M059J (cell line): ENCODE measurements at places on chromosomes 3 and 15.
A peak's percentile ranks its signal among the peaks of the same experiment; 100 is the strongest.

GRCh38 chr3:27345959-27346865, 23.0 kb downstream of the NEK10 start:
- DNase-seq: no peak

DNA sequence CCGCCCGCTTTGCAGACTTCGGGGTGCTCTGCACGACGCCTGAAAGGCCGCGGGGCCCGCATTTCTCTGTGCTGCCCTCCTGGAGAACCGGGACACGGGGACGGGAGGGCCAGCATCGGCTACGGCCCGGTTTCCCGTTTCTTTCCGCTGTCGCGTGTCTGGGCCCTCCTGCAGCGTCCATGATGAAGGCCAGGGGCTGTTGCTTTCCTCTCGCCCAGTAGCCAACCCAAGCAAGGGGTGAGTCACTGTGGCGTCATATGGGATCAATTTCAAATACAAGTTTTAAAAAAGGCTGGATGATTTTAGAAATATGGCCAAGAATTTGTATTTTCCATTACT, 435 bp downstream of the SLC35G2 start:
- DNase-seq: peak; percentile 84

GRCh38 chr3:113242096-113242581, 30.8 kb downstream of the BOC start:
- peak; percentile 94 for DNase-seq

GRCh38 chr3:125401402-125401801, 26.3 kb upstream of the ZNF148 start:
- peak; percentile 47 for DNase-seq

DNA sequence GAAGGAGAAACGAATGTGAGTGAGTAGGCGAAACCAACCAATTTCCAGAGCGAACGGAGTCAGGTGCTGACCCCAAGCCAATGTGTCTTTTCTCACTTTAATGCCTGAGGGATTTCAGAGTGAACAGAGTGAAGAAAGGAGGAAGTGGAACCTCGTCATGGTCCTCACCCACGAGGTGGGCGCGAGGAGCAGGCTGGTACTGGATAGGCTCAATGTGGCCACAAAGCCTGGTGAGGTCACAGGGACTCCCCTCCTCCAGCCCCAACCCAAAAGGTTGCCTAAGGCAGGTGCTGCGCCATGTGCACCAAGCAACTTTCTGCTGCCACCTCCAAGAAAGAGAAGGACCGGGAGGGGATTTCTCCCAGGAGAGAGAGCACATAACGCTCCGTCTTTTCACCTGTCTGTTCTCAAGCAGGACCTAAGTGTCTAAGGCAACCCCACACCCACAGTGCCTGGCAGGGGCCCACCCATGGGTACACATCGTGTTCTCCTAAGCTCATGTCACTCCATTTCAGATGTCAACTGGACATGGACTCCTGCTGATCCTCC, 3.8 kb downstream of the NRROS start:
- no peak for DNase-seq

- DNase-seq: peak; percentile 96
These were observed 57.4 kb downstream of the LRTM1 start for GRCh38 chr3:54870423-54870822.

DNA sequence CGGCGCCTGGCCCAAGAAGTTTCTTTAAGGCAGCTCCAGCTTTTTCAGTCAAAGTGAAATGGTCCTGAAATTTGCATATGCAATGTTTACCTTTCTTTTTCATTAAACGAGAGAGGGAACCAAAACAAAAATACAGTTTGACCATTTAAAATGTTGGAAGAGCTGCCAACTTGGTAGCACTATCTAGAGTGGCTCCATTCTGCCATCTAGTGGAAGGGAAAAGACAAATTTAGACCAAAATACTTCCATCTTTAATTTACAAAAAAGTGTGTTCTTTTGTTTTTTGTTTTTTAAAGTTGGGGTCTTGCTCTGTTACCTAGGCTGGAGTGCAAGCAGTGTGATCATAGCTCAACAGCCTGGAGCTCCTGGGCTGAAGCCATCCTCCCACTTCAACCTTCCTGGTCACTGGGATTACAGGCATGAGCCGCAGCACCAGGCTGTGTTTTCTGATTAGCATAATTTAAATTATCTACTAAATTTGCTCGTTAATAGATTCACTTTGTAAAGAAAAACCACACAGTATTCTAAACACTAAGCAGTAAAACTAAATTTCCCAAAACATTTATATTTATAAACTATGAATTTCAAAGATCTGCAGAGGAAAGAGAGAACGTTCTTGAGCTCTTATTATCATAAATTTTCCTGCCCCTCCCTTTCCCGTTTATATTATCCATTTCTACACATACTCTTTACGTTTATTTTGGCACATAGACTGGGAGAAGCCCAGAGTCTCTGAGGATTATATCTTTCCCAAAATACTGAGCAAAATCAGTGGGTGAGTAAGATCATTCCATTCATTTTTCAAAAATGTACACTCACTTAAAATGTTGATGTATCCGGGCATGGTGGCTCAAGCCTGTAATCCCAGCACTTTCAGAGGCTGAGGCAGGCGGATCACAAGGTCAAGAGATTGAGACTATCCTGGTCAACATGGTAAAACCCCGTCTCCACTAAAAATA, 15.4 kb upstream of the RFC4 start:
- DNase-seq: peak; percentile 73

GRCh38 chr3:141465221-141465620, 21.6 kb upstream of the RASA2 start:
- DNase-seq: no peak

DNA sequence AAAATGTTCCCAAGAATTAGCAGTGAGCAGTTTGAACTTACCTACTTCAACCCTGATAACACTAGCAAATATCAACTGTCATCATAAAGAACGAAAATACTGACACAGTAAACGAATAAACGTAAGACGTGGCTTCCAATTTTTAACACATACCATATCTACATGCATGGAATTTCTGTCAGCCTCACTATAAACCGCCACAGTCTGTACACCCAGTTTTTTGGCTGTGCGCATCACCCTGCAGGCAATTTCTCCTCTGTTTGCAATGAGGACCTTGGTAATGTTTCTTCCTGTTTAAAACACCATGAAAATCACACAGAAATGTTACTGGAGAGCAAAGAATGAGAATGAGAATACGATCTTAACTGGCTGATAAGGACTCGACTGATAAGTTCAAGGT, 7.0 kb downstream of the MCCC1 start:
- no peak for DNase-seq

DNA sequence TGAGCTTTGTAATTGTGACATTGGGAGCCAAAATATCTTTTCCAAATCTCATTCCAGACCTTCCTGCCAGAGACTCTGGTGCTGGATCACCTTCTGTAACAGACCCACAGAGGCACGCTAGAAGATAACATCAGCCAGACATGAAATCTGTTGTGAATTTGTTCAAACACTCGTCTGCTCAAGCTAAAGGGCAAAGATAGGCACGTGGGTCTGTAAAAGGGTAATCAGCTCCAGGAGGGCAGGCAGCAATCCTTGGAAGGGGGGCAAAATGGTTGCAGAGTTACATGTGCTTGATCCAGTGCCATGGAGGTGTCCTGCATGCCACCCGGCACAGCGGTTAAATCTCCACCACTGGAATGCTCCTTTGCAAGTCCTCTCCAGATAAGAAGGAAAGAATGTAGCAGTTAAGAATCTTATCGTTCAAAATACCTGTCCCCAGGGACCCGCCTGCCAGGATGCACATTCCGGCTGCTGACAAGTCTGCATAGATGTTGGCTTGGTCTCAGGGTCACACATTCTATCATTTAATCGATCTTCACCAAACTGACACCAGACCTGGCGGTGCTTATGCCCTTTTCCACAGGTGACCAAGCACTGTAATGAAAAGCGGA, 74.8 kb downstream of the ADAMTS9 start:
- no peak for DNase-seq

DNA sequence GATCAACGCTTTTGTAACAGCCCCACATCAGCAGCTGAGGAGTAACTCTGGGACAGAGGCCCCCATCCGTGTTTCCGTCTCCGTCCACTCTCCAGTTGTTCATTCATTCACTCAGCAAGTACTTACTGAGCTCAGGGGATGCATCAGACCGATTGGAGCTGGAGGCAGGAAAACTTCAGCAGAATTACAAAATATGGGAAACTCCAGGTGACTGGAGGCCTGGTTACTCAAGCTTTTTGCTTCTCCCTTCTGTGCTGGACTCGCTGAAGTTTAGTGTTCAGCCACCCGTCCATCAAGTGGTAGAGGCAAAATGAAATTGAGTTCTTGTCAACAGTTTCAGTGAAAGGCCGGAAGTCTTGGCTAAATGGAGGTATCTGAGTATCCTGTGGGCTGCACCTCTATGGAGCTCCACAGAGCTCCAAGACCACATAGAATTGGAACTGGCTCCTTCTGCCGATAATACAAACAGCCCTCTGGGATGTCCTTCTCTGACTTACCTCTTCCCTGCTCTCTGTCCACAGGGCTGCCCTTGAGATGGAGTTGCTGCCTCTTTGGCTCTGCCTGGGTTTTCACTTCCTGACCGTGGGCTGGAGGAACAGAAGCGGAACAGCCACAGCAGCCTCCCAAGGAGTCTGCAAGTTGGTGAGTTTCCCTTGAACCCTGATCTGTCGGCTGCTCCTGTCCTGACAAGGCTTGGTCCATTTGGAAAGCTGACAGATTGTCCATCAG, 14.7 kb downstream of the NRROS start:
- DNase-seq: no peak

DNA sequence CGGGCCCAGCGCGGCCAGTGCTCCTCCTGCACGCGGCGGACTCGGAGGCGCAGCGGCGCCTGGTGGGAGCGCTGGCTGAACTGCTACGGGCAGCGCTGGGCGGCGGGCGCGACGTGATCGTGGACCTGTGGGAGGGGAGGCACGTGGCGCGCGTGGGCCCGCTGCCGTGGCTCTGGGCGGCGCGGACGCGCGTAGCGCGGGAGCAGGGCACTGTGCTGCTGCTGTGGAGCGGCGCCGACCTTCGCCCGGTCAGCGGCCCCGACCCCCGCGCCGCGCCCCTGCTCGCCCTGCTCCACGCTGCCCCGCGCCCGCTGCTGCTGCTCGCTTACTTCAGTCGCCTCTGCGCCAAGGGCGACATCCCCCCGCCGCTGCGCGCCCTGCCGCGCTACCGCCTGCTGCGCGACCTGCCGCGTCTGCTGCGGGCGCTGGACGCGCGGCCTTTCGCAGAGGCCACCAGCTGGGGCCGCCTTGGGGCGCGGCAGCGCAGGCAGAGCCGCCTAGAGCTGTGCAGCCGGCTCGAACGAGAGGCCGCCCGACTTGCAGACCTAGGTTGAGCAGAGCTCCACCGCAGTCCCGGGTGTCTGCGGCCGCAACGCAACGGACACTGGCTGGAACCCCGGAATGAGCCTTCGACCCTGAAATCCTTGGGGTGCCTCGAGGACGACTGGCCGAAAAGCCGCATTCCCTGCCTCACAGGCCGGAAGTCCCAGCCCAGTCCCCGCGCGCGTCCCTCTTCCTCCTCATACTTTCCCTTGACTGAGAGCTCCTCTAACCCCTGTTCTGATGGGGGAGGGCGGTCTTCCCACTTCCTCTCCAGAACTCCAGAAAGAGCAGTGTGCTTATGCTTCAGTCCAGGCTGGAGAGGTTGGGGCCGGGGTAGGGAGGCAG, 1.4 kb upstream of the IL17RC start:
- DNase-seq: peak; percentile 67

DNA sequence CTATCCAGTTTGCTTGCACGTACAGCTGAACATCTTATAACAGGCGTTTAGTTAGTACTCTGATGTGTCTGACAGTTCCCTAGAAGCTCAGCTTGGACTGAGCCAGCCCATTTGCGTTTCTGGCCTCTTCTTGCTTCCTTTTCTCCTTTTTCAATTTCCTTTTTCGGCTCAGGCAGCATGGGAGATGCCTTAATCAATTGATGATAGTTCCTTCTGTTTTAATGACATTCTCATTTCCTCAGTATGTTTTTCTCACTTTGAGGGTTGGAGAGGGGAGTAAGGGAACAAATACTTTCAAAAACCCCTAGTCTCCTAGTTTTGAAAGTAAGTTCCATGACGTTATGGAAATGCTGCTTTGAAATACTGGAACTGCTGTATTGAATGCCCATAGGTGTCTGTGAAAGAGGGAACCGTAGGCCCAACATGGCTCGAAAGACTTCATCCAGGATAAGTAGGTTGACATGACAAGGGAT, 18.9 kb downstream of the IL1RAP start:
- DNase-seq: no peak

DNA sequence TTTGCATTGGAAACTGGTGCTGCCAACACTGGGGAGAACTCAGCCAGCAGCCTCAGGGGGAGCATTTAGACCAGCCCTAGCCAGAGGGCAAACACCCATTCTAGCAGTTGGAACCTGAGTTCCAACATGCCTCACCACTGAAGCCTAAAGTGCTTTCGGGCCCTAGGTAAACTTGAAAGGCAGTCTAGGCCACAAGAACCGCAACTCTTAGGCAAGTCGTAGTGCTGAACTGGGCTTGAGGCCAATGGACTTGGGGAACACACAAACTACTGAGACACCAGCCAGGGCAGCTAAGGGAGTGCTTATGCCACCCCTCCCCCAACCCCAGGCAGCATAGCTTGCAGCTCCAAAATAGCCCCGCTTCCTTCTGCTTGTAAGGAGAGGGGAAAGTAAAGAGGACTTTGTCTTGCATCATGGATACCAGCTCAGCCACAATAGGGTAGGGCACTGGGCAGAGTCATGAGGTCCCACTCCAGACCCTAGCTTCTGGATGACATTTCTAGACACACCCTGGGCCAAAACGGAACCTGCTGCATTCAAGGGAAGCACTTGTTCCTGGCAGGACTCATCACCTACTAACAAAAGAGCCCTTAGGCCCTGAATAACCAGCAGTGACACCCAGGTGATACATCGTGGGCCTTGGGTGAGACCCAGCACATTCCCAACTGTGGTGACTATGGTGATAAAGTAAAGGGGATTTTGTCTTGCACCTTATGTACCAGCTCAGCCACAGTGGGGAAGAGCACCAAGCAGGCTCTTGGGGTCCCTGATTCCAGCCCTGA, 37.3 kb upstream of the TEX9 start:
- peak; percentile 87 for DNase-seq

GRCh38 chr3:86991840-86992435, 989 bp upstream of the VGLL3 start:
- no peak for DNase-seq

DNA sequence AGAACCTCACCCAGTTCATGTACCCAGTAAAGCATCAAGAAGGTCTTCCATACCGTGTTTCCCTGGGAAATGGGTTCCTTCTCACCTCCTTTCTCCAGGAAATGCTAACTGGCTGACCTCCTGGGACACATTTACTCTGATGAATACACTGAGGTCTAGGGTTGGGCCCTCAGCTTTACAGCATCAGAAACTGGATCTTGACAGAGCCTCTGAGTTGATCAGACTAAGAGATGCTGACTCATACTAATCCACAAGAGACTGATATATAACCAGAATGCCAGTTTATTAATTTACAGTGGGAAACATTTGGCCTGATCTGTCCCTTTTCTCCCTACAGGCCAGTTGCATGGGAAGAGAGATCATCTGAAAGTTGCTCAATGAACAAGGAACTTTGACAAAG, 55.8 kb downstream of the GTF2E1 start:
- no peak for DNase-seq

- peak; percentile 41 for DNase-seq
These were observed 14.3 kb downstream of the ABCC5 start for GRCh38 chr3:184003187-184003967.

DNA sequence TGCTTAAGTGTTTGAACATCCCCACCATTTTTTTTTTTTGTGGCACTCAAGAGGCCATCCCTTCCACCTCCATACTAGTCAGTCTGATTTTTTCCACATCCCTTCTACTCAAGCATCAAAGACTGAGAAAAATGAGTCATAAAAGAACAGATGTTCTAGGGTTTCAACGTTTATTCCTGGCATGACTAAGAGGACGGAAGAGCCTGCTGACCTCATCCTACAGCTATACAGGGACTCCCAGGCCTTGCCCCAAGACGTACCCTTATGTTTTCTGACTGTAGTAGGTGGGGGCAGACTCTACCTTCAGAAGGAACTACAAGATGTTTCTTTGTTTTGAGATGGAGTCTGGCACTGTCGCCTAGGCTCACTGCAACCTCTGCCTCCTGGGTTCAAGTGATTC, 3.3 kb upstream of the ITPKA start:
- DNase-seq: peak; percentile 96
